ENCODE measurements at places on chromosomes 7 and 10.
A peak's percentile ranks its signal among the peaks of the same experiment; 100 is the strongest.

DNA sequence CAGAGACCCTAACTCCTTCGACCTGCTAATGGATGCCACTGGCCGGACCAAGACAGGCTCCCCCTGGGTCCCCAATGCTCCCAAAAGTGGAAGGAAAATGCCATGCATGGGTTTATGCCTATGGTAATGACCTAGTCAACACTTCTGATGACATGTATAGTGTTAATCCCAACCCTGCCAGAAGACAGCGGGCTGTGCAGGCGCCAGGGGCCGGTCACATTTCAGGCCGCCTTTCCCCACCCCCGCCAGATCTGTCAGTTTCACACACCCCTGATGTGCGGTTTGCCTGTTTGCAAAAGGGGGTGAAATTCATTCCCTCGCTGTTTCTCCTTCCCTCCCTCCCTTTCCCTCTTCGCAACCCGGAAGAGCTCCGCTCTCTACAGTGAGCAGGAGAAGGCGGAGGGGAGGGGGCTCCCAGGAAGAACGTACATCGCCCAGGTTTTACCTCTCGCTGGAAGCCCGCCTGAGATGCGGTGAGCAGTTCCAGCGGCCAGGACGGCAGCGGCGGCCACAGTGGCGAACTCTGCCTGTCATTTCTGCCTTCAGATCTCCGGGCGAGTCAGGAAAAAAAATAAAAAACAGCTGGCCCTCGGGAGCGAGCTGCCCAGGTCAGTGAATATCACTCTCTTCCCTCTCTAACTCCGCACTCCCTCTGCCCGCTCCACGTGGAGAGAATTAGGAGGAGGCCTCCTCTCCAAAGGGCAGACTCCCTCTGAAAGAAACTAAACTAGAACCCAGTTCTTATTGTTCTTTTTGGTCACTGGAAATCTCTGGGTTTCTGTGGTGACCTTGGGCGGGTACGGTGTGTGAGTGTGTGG, 9.4 kb upstream of the GATA3 start:
- no peak for DNase-seq

- DNase-seq = peak; percentile 54
Observed at GRCh38 chr7:48144291-48144768, 26.9 kb upstream of the ABCA13 start.

DNA sequence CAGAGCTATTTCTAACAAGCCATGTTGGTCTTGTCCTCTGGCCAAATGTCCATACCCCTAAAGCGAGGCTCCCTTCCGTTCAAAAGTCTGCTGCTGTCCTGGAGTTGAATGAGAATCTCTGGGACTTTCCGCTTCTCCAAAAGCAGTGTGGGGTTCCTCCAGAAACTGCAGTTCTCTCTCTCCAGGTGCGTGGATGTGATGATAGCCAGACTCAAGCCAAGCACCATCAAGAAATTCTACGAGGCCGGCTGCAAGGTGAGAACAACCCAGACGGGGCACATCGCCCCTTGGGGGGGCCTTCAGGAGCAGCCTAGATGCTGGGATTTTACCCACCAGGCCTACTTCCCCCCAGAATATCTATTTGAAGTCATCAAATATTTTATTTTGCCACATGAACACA, 26.5 kb downstream of the BTBD16 start:
- DNase-seq = no peak

DNA sequence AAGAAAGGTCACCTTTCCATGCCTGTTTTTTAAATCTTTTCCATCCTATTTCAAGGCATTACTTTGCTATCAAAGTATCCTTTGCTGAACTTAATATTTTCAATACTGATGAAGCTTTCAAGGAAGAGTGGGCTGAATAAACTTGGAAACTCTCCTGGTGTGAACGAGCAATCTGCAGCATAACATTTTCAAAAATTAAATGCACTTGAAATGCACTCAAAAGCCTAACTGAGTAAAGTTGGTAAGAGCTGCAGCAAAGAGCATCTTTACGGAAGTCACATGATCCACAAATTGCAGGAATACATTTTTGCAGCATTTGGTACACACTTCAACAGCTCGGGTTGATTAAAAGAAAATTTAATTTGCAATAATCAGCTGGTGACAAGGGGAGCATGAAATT, 367.3 kb downstream of the PHTF2 start:
- DNase-seq = no peak

- no peak for DNase-seq
Observed at GRCh38 chr10:12709521-12709963, 292.0 kb downstream of the CCDC3 start.

- no peak for DNase-seq
Observed at GRCh38 chr7:69708857-69709256, 110.6 kb downstream of the AUTS2 start.

DNA sequence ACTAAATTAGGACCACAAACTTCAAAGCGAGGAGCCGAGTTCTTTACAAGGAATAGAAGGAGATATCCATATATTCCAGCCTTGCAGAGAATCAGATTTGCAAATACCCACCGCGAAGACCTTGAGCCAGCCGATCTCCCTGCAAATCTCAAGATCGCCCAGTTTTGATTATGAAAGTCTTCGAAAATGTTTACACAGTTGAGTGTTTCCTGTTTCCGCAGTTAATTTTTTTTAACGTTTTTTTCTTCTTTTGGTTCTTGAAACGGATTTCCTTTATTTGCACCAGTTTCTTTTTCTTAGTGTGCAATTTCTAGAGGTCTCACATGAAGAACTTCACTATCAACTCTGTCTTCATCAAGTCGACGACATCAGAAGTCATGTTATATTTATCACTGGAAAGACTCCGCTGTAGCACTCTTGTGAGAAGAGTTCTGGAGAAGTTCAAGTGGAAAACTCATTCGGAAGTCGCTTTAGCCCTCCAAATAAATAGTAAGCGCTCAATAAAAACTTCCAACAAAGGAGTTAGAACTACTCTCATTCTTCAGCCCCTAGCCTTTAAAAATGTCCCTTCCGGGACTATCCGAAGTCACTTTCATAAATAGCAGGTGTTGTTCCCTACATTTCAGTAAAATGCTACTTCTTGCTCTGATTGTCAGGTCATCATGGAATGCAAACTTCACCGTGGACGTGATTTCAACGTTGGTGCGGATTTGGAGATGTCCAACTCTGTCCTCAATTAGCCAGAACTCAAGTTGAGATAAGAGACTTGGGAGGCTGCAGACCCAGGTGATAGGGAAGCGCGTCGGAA, 11.9 kb upstream of the SPAG6 start:
- DNase-seq = no peak

DNA sequence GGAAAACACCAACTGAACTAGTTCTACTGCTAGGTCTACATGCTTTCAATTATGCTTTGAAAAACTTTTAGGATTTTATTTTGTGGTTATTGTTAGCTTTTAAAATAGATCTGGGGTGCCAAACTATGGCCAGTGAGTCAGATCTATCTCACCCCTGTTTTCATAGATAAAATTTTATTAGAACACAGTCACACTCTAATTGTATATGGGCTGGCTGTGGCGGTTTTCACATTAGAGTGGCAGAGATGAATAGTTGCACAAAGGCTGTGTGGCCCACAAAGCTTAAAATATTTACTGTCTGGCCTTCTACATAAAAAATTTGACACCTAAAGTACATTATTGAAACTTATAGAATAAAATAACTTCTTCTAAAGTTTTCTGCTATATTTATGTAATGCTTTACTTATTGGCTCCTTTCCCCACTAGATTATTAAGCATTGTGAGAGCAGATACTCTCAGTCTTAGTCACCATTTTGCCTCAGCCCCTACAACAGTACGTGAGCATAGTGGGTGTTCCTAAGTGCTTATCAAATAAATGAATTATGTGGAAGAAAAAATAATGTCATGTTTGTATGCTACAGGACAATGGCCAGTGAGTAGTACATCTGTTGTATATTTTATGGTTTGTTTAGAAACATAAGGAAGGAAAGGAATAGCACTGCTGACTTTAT, 5.4 kb upstream of the SUV39H2 start:
- DNase-seq = no peak

GRCh38 chr10:69421611-69422308, 5.0 kb upstream of the TACR2 start:
- DNase-seq = no peak

- DNase-seq = no peak
Observed at GRCh38 chr7:33448035-33448434, 318.7 kb downstream of the BBS9 start.

DNA sequence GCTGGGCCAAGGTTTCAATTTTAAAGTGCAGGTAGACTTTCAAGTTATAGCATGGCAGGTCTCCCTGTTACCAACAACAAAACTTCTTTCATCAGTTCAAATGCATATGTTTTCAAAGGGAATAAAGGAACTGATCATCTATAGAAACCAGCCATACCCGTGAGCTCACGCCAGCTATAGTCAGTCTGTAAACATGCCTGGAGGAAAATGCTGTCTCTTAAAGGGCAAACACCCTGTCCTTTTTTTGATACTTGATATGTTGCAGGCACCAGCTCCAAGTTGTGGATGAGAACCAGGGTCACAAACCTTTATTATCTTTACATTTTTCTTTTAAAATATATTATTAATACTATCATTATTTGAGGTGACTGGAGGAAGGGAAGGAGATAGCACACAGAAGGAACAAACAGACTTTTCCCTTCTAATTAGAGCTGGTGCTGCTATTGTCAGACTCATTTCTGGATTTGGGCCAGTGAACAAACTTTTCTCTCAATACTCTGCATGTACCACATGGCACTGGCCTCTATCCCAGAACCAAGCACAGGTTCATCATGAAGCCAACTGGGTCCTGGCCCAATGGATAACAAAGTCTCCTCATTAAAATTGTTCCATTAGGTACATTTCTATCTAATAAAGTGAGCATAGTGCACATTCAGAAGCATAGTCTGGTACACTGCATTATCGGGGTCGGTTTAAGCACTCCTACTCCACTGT, 1102.4 kb downstream of the SORCS3 start:
- DNase-seq = no peak

GRCh38 chr7:106840342-106840741, 24.7 kb upstream of the PIK3CG start:
- no peak for DNase-seq

GRCh38 chr10:125217990-125218675, 57.8 kb upstream of the CTBP2 start:
- no peak for DNase-seq

GRCh38 chr10:88664142-88664541, at the start of gene LIPF:
Gene LIPF, plus strand, starts transcription at chr10:88664442. Its CDS starts 2,856 bp downstream, at chr10:88667298.
- no peak for DNase-seq

Measured in Peyer's patch (tissue), 4 donors.